Panc1 (cell line): ENCODE measurements at places on chromosomes 4 and X. TPM values are rescaled to one million over a fixed set of nuclear protein-coding genes. Genes with fewer than 3 reads are reported as not detected.

Gene HTR2C
- total RNA-seq = not detected

Gene TRIM75
- not detected for total RNA-seq

DNA sequence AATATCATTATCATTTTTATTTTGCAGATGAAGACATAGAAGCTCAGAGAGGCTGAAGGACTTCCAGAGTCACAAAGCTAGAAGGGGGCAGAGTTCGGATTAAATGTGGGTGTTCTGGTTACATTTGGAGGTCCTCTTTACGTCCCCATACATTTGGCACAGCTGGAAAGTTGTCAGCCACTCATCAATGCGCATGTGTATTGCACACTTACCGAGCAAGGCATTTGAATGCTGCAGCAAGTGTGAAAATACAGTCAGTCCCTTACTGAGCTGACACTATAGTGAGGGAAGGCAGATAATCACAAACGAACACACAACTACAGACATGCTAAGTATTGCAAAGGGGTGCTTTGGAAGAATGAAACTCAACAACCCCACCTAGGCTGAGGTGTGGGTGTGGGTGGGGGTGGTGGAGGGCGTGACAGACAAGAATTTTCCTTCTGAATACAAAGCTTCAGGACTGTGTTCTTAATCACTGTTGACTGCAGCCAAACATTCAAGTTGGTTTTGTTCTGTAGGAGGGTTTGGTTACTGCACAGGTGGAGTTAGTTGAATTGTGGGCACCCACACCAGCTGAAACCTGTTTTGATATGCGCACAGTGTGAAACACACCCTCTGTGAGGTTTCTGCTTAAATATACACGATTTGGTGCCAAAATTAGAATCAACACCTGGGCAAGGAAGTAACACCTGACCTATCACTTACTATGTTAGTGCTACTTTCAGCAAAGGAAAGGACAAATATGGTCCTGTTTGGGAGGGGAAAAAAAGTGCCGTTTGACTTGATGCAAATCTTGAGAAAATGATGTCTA, 72.4 kb downstream of the COQ2 start:
- DNase-seq = no peak

Gene TMSB15C
- total RNA-seq = 2.1 TPM

GRCh38 chr4:56183344-56183959, 203.8 kb downstream of the AASDH start:
- no peak for DNase-seq

Gene FGG
- total RNA-seq = 1.8 TPM

DNA sequence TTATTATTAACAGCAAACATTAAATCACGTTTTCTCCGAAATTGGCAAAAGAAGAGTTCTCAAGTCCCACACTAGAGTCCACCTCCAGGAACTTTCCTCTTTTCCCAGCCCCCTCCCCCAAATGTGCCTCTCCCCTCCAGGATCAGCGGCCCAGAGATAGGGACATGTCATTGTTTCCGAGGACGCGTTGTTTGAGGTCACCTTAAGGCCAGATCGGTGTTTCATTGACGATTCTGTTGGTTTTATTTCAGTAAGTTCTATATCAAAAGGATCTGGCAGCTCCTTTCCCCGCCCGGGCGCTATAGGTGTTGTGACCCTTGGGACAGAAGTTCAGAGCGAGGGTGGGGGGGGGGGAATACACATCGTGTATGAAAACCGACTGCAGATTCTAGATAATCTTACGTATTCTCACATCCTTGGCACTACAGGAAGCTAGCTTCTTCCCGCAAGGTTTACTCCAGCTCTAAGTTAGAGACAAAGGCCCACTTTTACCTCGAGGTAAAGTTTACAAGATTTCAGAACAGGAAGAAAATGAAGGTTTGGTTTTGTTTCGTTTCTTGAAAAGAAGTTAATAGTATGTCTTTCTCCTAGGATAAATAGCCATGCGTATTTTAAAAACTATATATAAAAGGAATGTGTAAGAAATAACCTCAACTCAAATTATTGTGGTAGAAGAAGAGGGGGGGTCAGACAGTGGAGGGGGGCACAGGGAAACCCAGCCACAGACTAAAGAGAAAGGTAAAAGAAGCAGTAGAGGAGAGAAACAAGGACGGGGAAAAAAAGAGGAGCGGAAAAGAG, 739 bp upstream of the MSX1 start:
- no peak for DNase-seq

- no peak for DNase-seq
Observed at GRCh38 chr4:101277671-101278070, 69.7 kb downstream of the PPP3CA start.

Gene KCND1
- total RNA-seq = 5.5 TPM

Gene HSD17B11
- 34.9 TPM for total RNA-seq

DNA sequence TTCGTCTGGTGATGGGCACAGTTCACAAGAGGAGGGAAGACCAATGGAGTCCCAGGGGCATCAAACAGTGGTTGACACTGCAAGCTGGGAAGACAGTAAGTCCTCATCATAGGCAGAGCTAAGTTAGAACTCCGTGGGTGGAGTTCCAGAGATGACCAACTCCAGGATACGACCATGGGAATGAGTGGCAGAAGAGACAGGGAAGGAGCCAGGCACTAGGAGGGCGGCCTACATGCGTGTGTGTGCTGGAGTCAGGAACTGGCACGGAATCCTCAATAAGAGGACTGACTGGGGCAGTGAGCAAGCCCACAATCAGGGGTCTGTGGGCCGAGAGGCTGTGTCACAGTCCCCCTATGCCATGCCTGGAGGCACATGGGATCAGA, 30.4 kb upstream of the IRAK1 start:
- no peak for DNase-seq

Gene CCDC110
- total RNA-seq = 0.05 TPM

- peak; percentile 41 for DNase-seq
Observed at GRCh38 chr4:77818073-77818601, 1.0 kb downstream of the CNOT6L start.

DNA sequence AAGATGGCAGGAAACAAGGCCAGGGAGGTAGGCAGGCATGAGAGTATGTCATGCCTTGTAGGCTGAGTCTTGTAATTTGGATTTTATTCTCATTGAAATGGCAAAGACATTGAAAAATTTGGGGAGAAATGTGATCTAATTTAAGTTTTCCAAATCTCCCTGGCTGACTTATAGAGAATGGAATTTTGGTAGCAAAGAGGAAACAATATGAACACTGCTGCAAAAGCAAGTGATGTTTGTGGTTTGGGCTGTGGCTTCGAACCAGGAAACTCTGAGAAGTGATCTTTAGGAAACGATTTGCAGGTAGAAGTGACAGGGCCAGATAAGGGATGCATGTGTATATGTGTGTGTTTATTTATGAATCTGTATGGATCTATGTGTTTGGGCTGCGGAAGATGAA, 35.6 kb downstream of the ARSJ start:
- no peak for DNase-seq
